SK-N-SH treated with all-trans-retinoic acid at 6 μM for 48 hours (cell line): ENCODE measurements at places on chromosomes 6 and 20.

GRCh38 chr6:40426346-40427066 is 160.7 kb downstream of the LRFN2 start:
- ATAC-seq = no peak

GRCh38 chr20:38225900-38226263 is 34.7 kb downstream of the KIAA1755 start:
- no peak for ATAC-seq

- no peak for ATAC-seq
Measured at GRCh38 chr6:105459049-105459448, 56.2 kb upstream of the PREP start.

DNA sequence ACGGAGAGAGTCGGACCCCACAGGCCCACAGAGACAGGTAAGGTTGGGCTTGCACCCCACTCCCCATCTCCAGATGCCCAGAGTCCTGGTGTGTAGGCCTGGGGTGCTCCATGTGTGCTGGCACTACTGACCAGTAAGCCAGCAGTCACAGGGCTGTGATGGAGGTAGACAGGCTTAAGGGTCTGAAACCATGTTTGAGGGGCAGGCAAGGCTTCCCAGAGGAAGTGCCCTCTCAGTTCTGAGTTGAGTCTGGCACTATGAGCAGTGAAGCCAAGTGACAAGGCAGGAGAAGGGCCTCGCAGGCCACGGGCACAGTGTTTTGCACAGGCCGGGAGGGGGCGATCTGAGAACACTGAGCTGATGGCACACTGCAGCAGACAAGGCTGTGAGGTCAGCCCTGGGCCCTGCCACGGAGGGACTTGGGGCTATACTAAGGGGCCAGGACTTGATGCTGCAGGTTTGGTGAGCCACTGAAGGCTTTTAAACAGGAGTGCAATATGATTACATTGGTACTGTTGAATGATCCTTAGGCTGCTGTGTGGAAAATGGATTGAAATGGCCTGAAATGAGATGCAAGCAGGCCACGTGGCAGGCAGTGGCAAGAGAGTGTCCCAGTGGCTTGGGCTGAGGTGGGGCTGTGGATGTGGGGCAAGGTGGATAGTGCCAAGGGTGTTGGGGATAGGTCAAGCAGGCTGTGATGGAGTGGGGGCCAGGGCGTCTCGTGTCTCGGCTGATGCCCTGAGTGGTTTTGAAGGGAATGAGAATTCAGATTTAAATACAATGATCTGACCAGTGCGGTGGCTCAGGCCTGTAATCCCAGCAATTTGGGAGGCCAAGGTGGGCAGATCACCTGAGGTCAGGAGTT is 20.3 kb downstream of the TTBK1 start:
- ATAC-seq = peak; percentile 98

GRCh38 chr20:10671221-10671918 is 2.4 kb downstream of the JAG1 start:
- peak; percentile 71 for ATAC-seq

DNA sequence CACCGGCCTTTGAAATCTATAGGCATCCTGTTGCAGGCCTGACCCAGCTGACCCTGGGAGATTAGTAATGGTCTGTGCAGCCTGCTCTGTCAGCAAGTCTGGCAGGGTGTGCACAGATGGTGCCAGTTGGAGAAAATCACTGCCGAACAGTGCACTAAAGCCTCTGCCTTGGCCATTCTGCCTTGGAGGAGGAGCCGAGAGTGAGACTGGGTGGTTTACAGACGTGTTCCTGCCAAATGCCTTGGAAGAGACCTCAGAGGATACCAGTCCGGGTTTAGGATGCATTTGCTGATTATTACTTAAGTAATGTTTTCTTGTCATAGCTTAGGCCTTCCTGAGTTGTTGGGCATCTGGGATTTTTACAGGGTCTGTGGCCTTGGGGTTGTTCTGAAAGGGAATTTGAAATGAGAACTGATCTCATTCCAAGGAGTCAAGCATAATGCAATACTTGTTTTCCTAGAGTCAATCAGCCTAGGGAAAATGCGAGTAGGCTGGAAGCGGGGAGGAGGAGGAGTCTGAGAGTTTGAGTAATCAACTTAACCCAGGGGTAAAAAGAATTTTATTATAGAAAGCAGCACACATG is 292.1 kb downstream of the SOX4 start:
- ATAC-seq = peak; percentile 97

DNA sequence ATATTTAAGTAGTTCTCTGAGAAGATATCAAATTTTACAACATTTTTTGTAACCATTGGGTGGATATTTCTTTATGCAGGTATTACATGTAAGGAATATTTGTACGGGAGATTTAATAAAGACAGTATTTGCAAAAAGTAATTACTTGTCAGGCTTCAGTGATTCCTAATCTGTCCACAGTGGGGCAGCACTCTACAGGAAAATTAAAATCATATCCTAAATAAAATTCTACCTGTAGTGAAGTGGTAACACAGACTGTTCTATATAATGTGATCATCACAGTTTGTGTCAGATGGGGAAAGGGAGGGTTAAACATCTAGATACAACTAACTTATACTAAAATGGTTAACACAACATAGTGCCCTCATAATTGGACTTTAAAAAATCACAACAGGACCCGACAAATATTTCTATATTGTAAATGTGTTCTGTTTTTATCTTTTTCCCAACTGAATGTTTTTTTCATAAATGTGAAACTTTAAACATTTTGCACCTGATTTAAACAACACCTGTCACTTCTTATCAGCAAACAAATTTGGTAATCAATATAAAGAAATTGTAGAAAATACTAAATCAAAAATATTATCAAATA is 145.6 kb upstream of the MANEA start:
- ATAC-seq = no peak; the same call in 2 of the 3 replicates

DNA sequence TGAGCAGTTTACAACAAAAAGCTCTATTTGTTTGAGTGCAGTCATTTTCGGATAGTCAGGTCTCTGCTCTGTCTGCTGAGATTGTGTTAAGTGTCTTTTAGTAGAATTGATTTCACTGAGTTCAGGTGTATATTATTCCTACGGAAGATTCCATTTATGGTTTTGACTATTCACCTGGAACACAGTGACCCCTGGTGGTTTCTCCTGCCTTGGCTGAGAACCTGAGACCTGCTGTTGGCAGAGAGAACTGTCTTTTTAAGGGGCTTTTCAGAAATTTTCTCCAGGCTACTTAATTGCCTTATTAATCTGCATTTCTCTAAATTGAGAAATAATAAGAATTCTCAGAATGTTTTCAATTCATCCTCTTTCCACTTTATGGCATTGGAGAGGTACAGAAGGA is 508.0 kb downstream of the TBC1D32 start:
- peak; percentile 45; the same call in 1 of the 3 replicates for ATAC-seq

DNA sequence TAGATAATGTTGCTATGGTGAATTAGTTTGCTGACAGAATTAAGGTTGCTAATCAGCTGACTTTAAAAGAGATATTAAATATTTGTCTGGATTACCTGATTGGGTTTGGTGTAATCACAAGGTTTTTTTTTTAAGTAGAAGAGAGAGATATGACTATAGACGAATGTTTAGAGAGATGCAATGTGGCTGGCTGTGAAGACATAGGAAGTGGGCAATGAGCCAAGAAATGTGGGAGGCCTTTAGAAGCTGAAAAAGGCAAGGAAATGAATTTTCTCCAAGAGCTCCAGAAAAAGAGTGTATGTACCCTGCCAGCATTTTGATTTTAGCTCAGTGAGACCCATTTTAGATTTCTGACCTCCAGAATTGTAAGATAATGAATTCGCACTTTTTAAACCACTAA is 598.3 kb downstream of the PKHD1 start:
- no peak for ATAC-seq

- no peak for ATAC-seq
Measured at GRCh38 chr6:5411414-5411813, 150.1 kb downstream of the FARS2 start.

GRCh38 chr6:10312445-10312844 is 102.4 kb downstream of the TFAP2A start:
- ATAC-seq = no peak

GRCh38 chr20:46022411-46023147 is 6.4 kb upstream of the SLC12A5 start:
- ATAC-seq = peak; percentile 22

GRCh38 chr6:41045664-41046063 is 3.4 kb downstream of the TSPO2 start:
- no peak for ATAC-seq

GRCh38 chr20:46367234-46367633 is 39.2 kb downstream of the ELMO2 start:
- ATAC-seq = no peak

DNA sequence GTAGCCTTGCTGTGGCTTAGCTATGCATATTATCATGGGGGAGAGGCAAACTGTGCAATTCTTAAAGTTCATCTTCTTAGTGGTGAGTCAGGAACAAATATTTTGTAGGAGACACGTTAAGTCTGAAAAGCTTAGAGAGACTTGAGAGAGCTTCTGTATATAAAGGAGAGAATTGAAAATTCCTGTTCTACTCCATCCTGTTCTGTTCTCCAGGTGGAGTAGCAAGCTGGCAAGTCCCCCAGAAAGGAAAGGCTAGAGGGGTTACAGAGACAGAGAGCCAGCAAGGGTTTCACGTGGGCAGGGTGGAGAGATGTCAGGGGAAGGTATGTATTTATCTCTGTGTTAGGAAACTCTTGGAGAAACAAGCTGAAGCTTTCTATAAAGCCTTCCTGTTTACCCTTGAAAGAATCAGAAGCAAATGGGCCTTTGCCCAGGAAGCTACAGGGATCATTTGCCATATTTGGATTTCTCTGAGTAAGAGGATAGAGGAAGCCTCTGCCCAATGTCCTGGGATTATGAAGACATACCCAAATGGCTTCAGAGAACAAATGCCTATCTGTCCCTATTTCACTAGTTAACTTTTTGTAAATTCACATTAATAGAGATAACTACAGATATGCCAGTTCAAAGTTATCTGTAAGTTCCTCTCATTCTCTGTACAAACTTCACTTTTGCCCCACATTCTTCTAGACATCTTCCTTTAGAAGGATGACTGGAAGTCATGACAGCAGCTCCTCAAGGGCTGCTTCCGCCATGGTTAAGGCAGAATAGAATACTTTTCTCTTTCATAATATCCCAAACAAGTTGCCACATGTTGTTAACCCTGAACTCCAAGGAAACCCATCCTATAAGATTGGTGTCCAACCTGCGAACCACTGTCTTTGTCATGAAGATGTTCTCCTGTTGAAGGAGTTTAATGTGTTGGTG is 126.7 kb upstream of the NEDD9 start:
- no peak for ATAC-seq

DNA sequence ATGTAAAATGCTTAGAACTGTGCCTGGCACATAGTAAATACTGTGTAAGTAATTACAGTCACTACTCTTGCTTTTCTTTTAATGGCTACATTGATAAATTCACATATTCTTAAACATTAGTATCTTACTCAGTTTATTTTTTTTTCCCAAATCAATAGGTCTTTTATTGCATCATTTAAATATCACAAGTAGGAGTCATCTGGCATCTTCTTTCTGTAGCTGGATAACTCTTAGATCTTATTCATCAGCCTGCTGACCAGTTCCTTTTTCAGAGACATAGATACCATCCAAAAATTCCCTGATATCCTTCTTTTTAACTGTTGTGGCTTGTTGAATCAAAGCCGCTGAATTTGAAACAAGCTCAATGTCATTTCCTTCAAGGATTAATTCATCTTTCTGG is 20.0 kb upstream of the PHF3 start:
- no peak for ATAC-seq

GRCh38 chr6:35259194-35259947 is at the start of gene ZNF76:
ZNF76 (plus strand) TSS chr6:35259735; CDS start chr6:35281152, 21,417 bp downstream.
- ATAC-seq = peak; percentile 95

DNA sequence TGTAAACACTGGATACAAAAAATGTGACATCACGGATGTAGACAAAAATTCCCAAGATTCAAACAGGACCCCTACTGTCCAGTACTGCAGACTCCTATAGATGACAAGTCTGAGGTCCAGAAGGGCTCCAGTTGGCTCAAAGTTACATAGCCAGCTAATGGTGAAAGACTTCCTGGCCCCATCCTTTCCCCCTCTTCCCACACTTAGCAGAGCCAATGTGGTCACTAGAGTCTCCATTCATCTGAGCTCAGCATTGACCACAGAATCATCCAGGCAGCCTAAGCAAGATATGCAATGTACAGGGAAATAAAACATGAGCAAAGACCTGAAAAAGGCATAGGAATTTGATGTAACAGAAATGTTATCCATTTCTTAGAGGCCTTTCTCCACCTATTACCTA is 180.5 kb downstream of the ADAT2 start:
- ATAC-seq = peak; percentile 45

GRCh38 chr6:150069706-150070105 is 785 bp upstream of the ULBP3 start:
- ATAC-seq = no peak

GRCh38 chr20:51286758-51287157 is 255.8 kb downstream of the NFATC2 start:
- ATAC-seq = no peak

GRCh38 chr6:34027445-34027936 is 118.4 kb downstream of the GRM4 start:
- ATAC-seq = peak; percentile 89

GRCh38 chr6:147621263-147621662 is 112.8 kb downstream of the SAMD5 start:
- no peak for ATAC-seq

DNA sequence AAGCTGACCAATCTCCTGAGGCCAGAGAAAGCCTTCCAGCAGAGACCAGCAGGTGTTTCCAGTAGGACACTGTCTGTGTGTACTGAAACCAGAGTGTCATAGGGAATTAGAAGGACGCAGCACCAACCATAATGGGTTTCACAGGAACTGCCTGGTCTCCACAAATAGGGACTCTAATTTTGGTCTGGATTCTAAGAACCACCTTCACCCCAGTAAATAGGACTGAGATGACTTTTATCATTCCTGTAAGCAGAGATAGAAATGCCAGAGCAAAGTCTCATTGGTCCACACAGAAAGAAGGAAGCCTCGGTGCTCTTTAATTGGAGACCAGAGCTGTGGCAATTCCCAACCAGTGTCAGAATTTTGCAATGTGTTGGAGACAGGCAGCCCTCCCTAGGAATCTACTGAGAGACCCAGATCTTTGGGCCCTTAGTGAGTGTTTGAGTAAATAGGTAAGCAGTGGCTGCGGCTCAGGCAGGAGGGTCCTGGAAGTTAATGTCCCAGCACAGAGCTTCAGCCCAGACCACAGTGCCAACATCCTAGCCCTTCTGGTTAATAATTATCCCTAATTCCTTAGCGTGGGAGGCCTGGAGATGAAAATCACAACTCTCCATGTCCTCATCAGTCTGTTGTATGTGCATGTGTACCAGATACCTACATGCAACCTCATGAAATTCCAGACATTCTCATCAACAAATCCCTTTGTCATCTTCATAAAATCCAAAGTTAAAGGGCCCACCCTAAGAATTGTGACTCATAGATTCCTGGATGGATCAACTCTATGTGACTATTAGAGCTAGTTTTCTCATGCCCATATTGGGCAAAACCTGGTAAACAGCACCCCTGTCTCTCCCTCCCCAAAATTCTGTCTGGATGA is 81.2 kb downstream of the UNC5CL start:
- ATAC-seq = peak; percentile 57
